Stimulated activated CD4-positive, alpha-beta T cell treated with anti-CD3 and anti-CD28 coated beads, Interleukin-1b, Interleukin-23, amount 100 ng/mL, for 1 hour (primary cell): ENCODE measurements at places on chromosomes 3 and 15.

DNA sequence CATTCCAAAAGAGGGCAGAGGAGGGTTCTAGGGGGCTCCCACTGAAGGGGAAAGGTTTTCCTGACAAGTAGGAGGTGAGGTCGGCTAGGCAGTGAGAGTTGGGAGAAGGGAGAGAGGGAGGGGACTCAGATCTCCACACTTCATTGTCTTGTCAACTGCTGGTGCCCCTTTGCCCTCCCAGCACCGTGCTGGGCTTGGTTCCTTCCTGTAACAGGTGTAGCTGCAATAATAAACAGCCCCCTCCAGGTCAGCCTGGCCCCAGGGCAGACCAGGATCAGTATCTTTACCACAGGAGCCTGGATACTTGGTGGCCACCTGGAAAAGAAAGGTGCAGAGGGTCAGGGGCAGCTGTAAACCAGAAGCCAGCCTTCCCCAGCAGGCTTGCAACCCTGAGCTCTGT is 2.9 kb upstream of the KCTD6 start:
- no peak for DNase-seq

DNA sequence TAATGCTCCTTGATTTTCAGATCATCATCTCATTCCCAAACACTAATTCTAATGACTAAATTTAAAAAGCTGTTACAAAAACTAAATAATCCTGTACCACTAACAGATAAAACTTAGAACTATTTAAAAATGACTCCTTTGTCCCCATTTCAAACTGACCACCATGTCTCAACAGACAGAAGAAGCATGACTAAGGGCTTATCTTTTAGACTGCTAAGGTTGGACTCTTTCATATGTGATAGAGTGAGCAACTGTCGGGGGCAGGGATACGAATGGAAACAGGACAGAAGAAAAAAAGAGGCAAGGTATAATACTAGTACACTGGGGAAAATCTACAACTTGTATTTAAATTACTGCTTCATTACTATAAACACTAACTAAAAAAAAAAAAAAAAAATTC is 23.3 kb downstream of the SNX4 start:
- DNase-seq, result no peak

GRCh38 chr3:100437721-100438622 is 36.6 kb downstream of the LNP1 start:
- no peak for DNase-seq

GRCh38 chr15:57734860-57735259 is 28.3 kb downstream of the POLR2M start:
- DNase-seq, result no peak

DNA sequence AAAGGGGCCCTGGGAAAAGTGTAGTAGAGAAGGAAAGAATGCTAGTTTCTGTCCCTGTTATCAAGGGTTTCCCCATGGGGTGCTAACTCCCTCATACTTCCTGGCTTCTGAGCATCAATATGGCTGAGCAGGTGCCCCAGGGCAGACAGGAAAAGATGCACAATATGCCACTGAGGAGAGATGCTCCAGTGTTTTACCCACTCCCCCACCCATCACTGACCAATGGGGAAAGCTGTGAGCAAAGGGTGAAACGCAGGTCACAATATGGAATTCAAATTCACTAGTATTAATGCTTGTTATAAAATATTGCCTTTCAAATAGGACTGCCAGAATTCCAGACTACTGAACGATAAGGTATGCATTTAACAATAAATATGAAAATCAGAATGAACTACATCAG is 187.5 kb upstream of the CTNNB1 start:
- no peak for DNase-seq

GRCh38 chr15:75342221-75342620 is 4.6 kb upstream of the NEIL1 start:
- DNase-seq, result no peak

GRCh38 chr3:63429905-63430304 is 151.8 kb downstream of the SYNPR start:
- DNase-seq, result no peak

DNA sequence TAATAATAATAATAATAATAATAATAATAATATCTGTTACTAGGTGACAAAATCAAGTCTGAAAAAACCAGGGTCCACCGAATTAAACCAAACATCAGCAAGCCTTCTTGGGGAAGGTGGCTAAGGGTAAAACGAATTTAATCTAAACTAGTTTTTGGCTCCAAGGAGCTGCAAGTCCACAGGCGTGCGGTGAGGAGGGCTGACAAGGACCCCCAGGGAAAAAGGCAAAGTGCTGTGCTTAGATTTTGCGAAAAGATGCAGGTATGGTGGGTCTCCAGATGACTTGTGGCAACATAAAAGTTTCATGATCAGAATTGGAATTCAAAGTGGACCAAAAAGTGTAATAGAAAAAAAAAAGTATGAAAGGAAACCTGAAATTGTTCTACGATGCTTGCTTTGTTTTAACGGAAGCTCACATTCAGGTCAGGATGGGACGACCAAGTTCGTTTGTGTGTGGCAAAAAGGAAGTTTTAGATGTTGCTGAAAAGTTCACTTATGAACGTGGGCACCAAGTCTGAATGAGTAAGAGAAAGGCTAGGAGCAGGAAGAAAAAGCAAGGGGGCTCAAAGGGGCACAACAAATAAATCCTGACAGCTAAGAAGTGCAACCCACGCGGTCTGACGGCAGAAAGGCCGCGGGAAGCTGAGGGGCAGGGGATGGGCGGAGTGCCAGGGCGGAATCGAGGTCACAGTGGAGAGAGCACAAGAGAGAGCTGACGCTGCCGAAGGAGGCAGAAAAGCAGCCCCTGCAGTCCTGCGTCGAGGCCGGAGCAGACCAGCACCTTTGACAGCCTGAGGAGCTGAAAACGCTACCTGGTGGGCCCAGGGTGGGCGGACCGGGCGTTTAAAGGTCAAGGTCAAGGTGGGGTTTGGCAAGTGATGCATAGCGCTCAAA is 1.1 kb downstream of the WDR82 start:
- peak; percentile 46 for DNase-seq

GRCh38 chr15:67076147-67076843 is 10.9 kb downstream of the SMAD3 start:
- no peak for DNase-seq

GRCh38 chr3:53068176-53068575 is 22.3 kb upstream of the SFMBT1 start:
- no peak for DNase-seq

GRCh38 chr3:12194209-12194608 is 35.5 kb upstream of the TIMP4 start:
- DNase-seq, result no peak

DNA sequence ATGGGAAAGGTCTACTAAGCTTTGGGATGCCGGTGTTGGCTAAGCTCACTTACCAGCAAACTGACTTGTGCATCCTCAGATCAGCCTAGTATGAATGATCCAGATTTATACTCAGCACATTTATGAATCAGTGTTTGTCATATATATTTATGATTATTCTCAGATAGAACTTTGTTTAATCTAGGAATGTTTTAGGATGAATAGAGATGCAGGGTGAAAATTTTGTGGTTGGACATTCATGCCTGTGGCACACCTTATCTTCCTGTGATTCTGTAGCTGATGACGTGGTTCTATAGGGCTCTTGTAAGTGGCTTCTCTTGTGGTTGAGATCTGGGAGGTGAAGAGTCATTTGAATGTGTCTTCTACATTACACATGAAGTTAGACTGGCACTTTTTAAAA is 11.4 kb downstream of the CDIN1 start:
- DNase-seq, result no peak

DNA sequence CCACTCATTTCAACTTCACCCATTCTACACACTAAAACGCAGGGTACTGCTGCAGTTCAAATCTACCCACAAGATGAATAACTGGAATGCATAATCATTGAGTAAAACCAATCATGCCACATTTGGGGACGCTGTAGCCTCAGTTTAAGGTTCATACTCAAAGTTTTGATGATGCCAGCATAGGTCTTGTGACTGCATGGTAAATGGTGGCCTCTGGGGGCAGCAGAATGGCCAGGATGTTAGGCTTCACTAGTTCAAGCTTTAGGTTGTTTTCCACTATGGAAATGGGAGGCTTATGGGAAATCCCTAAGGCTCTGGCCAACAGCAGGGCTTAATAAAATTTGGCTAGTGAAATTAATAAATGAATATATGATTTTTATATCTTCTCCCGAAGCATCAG is 104.3 kb upstream of the TSC22D2 start:
- DNase-seq, result no peak

- no peak for DNase-seq
Measured at GRCh38 chr3:134352031-134352671, 22.1 kb downstream of the AMOTL2 start.

GRCh38 chr15:28912422-28912821 is 26.6 kb downstream of the APBA2 start:
- no peak for DNase-seq
